ENCODE measurements at places on chromosomes 3 and 15.

GRCh38 chr3:127819086-127819485, 3.2 kb downstream of the MGLL start:
- DNase-seq, result no peak

GRCh38 chr3:47003461-47004368, 24.2 kb downstream of the NBEAL2 start:
- DNase-seq, result no peak

GRCh38 chr3:81838457-81838856, 77.0 kb upstream of the GBE1 start:
- peak; percentile 31 for DNase-seq

GRCh38 chr3:39106281-39106811, 1.1 kb downstream of the GORASP1 start:
- no peak for DNase-seq

Data from Kasumi-1 (cell line).